ENCODE measurements at places on chromosomes 11 and 22.

GRCh38 chr11:134932761-134933160, 520.7 kb upstream of the B3GAT1 start:
- no peak for DNase-seq

DNA sequence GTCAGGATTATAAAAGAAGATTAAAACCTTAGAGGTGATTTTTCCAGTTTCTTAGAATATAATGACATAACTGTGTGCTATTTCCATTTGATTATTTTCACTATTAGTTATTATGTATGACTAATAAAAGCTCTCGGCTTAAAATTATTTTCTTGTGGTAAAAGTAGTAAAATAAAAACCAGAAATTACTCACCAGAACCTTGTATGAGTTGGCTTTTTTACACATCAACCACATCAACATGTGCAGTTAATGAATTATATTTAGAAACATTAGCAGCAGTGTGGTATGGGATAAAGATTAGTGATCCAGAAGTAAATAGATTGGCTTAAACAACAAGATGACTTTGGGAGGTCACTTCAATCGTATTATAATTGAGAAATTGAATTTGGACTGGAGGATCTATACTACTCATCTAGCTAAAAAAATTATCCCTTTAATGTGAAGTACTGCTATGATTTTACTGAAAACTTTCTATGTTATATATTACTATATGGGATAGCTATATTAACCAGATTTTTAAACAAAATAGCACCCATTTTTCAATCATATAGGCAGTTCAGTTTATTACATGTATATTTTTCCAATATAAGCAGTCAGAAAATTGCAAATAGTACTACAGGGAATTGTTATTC, 2.8 kb upstream of the BCO2 start:
- DNase-seq: peak; percentile 64

GRCh38 chr11:64719406-64719805, 3.6 kb downstream of the NRXN2 start:
- no peak for DNase-seq

- DNase-seq: no peak
Measured at GRCh38 chr11:17508791-17509190, 32.1 kb upstream of the ABCC8 start.

- peak; percentile 4 for DNase-seq
Measured at GRCh38 chr11:82082976-82083375, 650.7 kb downstream of the FAM181B start.

DNA sequence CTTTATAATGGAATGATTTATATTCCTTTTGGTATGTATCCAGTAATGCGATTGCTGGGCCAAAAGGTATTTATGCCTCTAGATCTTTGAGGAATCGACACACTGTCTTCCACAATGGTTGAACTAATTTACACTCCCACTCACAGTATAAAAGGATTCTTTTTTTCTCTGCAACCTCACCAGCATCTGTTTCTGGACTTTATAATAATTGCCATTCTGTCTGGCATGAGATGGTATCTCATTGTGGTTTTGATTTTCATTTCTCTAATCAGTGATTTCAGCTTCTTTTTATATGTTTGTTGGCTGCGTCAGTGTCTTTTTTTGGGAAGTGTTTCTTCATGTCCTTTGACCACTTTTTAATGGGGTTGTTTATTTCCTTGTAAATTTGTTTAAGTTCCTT, 679.3 kb downstream of the JRKL start:
- no peak for DNase-seq

- no peak for DNase-seq
Measured at GRCh38 chr11:78770931-78771330, 196.3 kb upstream of the NARS2 start.

DNA sequence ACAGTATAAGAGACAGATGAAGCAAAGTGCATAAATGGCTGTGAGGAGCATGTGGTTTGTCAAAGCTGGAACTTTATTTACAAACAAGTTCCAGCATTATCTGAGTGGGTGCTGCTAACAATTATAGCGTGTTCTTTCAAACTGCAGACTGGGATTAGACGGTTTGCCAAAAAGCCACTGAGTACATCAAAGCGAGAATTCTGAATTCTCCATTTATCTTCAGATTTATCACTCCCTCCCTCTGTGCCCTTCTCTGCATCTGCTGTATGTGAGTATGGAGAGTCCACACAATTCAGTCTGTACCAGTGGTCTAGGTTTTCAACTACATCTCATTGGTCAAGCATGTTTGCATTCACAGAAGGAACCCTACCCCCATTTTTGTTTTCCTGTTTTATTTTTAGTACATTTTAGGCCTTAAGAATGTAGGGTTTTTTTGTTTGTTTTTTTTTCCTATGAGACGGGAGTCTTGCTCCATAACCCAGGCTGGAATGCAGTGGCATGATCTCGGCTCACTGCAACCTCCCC, 18.1 kb upstream of the INCENP start:
- DNase-seq: no peak

DNA sequence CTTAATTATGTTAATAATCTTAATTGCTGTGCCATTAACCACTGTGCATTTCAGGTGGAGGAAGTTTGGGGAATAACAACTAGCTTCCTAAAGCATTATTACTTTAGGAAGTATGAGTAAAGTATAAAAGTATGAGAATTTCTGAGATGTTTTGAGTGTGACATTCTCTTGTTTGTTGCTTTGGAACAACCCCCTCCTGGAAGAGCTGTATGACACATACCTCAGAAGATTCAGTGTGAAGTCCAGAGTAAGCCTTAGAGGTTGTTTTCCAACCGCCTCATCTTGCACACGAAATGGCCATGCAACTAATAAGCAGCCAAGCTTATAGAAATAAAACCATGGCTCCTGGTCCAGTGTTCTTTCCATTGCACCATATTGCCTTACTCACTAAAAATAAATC, 21.7 kb downstream of the CCDC81 start:
- peak; percentile 77 for DNase-seq

- peak; percentile 43 for DNase-seq
Measured at GRCh38 chr11:127006311-127006710, 5.7 kb upstream of the KIRREL3 start.

- DNase-seq: peak; percentile 26
Measured at GRCh38 chr22:44289414-44290171, 23.2 kb downstream of the SHISAL1 start.

GRCh38 chr22:49688516-49689254, 139.0 kb downstream of the BRD1 start:
- DNase-seq: no peak

- DNase-seq: no peak
Measured at GRCh38 chr11:61072316-61073109, 29.8 kb upstream of the CD5 start.

DNA sequence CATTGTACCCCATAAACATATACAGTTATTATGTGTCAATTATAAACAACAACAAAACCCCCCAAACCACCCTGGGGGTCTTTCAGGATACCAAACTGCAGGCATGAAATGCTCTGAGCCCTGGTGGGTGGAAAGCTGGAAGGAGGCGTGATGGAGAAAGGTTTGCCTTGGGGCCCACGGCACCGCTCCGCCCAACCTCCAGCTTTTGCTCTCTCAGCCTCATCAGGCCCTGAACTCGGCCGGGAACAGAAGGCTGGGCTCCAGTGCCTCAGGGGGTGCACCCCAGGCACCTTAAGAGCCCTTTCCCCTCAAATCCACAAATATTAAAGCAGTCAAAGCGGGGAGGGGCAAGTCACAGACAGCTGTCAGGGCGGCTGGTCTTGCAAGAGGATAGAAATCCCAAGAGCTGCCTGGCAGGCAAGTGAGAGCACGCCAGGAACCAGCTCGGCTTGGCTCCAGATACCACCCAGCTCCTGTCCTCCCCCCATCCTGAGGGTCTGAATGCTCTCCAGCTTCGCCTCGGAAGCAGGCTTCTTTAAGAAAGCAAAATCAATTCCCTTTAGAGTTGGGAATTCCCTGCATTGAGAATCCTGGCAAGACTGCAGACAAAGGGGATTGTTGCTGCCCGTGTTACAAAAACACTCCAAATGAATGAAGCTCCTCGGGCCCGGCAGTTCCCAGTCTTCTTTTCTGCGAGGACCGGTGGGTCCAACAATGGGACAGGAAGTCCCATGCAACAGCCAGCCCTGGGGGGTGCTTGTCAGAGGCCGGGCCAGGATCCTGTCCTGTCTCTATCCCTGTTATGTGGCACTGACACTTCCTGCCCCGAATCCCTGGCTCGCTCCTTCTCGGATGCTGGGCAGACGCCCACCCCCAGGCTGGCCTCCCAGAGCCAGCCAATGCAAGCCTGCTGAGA, 80.8 kb downstream of the NAT10 start:
- peak; percentile 11 for DNase-seq

DNA sequence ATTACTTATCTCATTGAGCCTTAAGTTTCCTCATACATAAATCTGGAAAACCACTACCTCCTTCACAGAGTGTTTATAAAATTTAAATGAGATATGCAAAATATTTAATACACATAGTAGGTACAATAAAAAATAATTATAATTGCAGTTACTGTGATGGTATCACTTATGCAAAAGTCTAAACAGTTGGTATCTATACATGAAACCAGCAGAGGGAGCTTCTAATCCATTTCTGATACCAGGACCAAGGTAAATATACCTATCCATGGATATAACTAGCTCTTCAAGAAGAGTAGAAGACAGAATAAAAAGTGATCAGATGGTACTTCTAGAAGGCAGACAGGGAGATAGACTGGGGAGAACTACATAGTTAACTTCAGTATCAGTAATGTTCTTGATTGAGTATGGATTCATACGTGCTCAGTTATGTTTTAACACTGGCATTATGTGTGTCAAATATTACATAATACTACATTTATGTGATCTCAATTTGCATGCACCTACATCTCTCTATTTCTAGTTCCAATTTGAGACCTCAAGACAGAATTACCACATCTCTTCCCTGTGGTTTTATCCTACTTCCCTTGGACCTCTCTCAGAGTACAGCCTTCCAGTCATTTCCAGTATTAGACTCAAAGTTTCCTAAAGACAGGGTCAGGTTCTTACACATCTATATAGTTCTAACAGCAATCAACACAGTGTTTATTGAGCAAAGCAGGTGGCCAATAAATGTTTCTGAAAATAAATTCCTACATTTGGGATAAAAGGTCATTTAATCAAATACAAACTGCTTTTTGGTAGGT, 13.7 kb upstream of the TSG101 start:
- DNase-seq: peak; percentile 3

DNA sequence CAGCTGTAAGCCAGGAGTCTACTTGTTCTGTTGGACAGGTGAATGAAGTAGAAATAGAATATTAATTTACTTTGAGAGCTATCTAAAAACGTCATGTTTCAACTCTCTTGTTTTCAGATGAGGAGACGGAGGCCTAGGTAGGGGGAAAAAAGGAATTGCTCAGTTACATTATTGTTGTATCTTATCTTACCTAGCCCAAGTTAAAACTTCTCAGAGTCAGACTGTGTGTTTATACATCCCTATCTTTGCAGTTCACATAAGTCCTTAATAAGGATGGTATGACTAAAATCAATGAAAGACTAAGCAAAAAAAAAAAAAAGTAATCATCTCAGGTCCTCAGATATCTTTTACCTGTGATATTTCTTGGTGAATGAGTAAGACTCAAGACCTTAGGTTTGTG, 62.8 kb downstream of the TEAD1 start:
- DNase-seq: no peak

DNA sequence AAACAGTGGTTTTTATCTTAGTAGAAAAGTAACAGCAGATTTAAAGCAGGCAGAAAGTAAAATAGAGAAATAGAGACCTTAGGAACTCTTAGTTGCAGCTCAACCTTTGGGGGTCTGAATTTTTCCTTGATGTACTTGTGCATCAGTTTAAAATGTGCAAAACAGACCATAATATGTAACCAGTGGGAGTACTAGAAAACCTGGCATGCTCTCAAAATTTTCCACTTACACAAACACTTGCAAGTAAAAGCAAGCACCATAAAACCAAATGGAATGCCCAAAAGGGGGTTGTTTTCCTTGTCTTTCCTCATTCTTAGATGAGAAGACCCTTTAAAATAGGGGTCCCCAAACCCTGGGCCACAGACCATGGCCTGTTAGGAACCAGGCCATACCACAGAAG, 12.9 kb upstream of the MRGPRE start:
- DNase-seq: no peak

DNA sequence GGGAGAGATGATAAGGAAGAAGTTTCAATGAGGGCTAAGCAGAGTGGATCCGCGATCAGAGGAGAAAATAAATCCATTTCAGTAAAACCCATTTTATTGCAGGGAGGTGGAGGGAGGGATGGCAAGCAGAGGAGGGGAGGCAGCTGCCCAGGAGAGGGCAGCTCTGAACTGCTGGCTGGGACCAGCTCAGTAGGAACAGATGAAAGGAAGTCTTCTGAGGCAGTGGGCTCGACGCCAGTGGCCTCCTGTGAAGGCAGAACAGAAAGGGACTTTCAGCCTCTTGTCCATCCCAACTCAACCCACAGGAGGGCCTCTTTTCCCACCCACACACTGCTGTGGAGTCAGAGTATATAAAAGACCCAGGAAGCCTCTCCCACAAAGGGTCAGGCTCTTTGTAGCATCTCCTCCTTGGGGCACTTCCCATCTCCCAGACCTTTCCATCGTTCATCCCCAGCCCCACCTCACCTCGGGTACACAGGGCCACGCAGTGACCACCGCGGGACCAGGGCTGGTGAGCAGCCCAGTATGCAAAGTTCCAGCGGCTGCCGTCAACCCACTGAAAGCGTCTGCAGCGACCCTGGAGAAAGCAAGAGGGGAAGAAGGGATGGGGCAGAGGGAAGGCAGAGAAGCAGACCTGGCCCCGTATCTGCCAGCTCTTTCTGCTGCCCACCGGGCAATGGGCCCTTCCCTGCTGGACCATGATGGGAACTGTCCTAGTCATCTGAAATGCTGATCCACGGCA, 3.0 kb downstream of the PRG2 start:
- DNase-seq: no peak

- no peak for DNase-seq
Measured at GRCh38 chr11:62908468-62909072, 12.6 kb downstream of the CHRM1 start.

DNA sequence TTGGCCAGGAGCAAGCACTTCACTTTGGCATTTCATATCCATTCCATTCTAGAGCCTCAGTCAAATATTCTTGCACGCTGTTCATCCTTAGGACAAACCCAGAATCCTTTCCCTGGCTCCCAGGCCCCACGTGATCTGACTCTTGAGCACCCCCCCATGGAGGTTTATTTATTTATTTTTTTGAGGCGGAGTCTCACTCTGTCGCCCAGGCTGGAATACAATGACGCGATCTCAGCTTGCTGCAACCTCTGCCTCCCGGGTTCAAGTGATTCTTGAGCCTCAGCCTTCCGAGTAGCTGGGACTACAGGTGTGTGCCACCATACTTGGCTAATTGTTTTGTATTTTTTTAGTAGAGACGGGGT, 12.7 kb upstream of the TSGA10IP start:
- no peak for DNase-seq

DNA sequence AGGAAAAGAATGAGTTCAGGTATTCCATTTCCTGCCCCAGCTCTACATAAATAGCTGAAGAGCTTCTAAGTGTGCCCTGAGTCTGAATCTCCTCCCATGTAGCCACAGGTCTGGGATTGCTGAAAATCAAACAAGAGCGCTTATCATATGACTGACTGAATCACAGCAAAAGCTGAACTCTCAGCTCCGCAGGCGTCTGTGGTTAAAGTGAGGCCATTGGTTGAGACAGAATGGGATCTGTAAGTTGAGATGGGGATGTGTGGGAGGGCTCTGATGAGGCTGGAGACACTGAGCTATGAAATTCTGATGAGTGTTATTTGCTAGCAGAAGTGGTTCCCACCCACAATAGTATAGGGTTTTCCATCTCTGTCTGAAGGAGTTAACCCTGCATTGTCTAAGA, 637.0 kb downstream of the OPCML start:
- DNase-seq: peak; percentile 60

Measured in fibroblast of skin of abdomen (primary cell).